ENCODE measurements at places on chromosomes 1 and 21. TPM values are rescaled to one million over a fixed set of nuclear protein-coding genes. Genes with fewer than 3 reads are reported as not detected.

The ARPC5 gene
- 76.7 TPM for polyA plus RNA-seq

The SLC30A10 gene
- 0.10 TPM for polyA plus RNA-seq

The KIF14 gene
- 2.1 TPM for polyA plus RNA-seq

The RGS18 gene
- polyA plus RNA-seq = 1.1 TPM

The MYOG gene
- polyA plus RNA-seq = 562 TPM

The AGMAT gene
- 3.4 TPM for polyA plus RNA-seq

The SIK1 gene
- 0.57 TPM for polyA plus RNA-seq

The GRHL3 gene
- 0.68 TPM for polyA plus RNA-seq

The HTR6 gene
- polyA plus RNA-seq = not detected

The GPR153 gene
- 23.4 TPM for polyA plus RNA-seq

The SLAMF7 gene
- polyA plus RNA-seq = 0.71 TPM

The CBR1 gene
- 23.1 TPM for polyA plus RNA-seq

The C4BPA gene
- 0.17 TPM for polyA plus RNA-seq

The SERTAD4 gene
- polyA plus RNA-seq = 2.7 TPM

The GUCA2A gene
- not detected for polyA plus RNA-seq

The NAV1 gene
- 27.0 TPM for polyA plus RNA-seq

The HSD3B2 gene
- polyA plus RNA-seq = not detected

The PLA2G2D gene
- polyA plus RNA-seq = not detected

The C1orf122 gene
- polyA plus RNA-seq = 46.7 TPM

The FNDC10 gene
- polyA plus RNA-seq = 3.0 TPM

The ARHGAP30 gene
- polyA plus RNA-seq = 4.7 TPM

The LCE2A gene
- not detected for polyA plus RNA-seq

The TIAM1 gene
- 11.9 TPM for polyA plus RNA-seq

The REN gene
- polyA plus RNA-seq = not detected

The TSPEAR gene
- 0.14 TPM for polyA plus RNA-seq

The CYP4A22 gene
- 0.13 TPM for polyA plus RNA-seq

The CHIA gene
- not detected for polyA plus RNA-seq

The HFM1 gene
- 1.8 TPM for polyA plus RNA-seq

The PRDM16 gene
- 0.80 TPM for polyA plus RNA-seq

The FOXE3 gene
- polyA plus RNA-seq = not detected

The ETS2 gene
- polyA plus RNA-seq = 31.3 TPM

The C1QB gene
- polyA plus RNA-seq = 30.0 TPM

The ANGPTL1 gene
- polyA plus RNA-seq = 42.8 TPM

The KCNE2 gene
- polyA plus RNA-seq = 0.75 TPM
